ENCODE measurements at places on chromosomes 3 and 15.

GRCh38 chr15:71679793-71680353 is 130.5 kb upstream of the NR2E3 start:
- no peak for DNase-seq

DNA sequence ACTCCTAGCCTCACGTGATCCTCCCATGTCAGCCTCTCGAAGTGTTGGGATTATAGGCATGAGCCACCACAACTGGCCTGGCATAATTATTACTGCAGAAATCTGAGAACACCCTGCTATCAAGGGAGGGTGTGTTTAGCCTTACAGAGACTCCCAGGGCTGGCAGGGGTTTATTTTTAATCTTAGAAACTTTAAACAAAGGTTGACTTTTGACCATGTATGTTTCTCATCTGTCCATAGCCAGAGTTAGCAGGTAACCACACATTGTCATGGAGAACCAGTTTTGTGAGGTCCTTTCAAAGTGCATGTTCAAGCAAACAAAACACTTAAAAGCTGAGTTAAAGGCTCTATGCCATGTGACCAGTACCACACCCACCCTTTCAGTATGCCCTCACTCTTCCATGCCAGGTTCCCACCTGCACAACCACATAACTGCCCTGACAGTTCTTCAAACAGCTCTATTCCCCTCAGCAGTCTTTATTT is 11.1 kb downstream of the SIAH2 start:
- no peak for DNase-seq

- DNase-seq = no peak
These were observed 214.2 kb downstream of the IL20RB start for GRCh38 chr3:137171834-137172603.

DNA sequence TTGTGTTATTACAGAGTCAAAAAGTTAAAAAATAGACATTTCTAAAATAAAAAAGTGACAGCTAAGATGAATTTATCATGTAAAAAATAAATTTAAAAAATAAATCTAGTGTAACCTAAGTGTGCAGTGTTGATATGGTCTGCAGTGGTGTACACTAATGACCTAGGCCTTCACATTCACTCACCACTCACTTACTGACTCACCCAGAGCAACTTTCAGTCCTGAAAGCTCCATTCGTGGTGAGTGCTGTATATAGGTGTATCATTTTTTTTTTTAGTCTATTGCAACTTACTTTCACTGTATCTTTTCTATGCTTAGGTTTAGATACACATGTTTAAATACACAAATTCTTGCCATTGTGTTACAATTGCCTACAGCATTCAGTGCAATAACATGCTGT is 459.4 kb upstream of the ROBO1 start:
- no peak for DNase-seq

GRCh38 chr3:22981861-22982260 is 221.3 kb upstream of the UBE2E2 start:
- DNase-seq = no peak

- no peak for DNase-seq
These were observed 33.8 kb upstream of the IGF2BP2 start for GRCh38 chr3:185858502-185859225.

- DNase-seq = no peak
These were observed 110.9 kb upstream of the PHLDB2 start for GRCh38 chr3:111748132-111748531.

GRCh38 chr3:139302084-139302800 is 41.6 kb upstream of the MRPS22 start:
- no peak for DNase-seq

- no peak for DNase-seq
These were observed 279.2 kb upstream of the KCNH8 start for GRCh38 chr3:18868911-18869689.

DNA sequence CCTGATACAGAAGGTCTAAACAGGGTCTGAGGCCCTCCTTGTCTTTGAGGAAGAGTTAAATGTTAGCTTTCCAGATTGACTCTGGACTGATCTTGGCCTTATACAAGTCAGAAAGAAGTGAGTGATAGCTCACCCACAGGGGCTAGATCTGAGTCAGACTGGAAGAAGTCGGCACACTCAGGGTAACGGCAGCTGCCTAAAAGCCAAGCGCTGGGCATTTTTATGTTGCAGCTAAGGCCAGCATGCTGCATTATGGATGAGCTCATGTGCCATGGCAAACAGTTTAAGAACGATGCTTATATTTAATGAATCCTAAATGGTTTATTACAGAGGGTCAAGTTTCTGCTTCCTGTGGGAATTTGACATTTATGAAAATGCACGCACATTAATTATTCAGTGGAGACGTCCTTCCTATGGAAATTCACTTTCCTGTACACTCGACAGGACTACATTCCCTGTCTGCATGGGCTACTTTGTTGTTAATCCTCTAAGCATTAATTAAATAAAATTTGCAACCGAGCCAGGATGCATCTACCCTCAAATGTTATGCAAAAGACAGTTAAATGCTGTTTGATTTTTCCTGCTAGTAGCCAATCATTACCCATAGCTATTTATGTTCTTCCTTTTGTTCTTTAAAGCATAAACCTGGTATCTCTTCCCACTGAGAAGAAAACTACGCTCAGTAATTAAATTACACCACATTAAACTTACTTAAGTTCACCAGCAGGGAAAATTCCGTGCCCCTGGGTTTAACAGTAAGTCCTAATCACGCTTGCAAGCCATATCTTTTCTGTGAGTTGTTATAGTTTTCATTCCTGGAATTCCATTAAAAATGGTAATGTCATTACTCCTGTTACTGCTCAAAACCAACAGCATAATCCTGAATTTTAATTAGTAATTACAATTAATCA is 762.7 kb upstream of the CFAP20DC start:
- DNase-seq = no peak

DNA sequence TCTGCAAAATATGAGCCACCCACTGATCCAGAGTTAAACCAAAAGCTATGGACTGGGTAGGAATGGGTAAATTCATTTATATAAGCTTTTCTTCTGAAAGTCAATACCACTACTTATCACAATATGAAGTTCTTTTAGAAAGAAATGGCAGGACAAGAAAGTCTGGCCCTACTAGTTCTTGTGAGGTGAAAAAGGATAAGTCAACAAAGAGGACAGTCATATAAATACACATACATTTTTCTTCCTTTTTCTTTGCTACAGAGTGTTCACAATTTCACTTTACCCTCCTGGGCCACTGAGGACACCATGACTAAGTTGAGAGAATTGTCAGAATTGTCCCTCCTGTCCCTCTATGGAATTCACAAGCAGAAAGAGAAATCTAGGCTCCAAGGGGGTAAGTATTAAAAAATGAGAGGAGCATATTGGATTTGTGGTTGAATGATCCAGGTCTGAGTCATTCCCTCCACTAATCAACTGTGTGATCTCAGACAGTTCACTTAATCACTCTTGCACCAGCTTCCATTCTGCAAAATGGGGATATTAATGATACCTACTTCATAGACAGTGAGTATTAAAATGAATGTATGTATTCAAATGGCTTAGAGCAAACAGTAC is 27.6 kb downstream of the ACP3 start:
- DNase-seq = no peak

- DNase-seq = no peak
These were observed 268.7 kb upstream of the ARRDC4 start for GRCh38 chr15:97691799-97692198.

DNA sequence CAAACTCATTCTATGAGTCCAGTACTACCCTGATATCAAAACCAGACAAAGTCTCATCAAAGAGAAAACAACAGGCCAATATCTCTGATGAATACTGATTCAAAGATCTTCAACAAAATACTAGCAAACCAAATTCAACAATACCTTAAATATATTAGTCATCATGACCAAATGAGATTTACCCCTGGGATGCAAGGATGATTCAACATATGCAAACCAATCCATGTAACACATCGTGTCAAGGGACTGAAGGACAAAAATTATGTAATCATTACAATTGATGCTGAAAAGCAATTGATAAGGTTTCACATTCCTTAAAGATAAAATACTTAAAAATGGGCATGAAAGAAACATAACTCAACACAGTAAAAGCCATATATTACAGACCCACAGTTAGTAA is 1476.9 kb downstream of the SI start:
- DNase-seq = no peak

- no peak for DNase-seq
These were observed 96.3 kb downstream of the ADAMTS17 start for GRCh38 chr15:100245487-100245820.

GRCh38 chr15:71011503-71012155 is 103.6 kb upstream of the THSD4 start:
- no peak for DNase-seq

- peak; percentile 60 for DNase-seq
These were observed 109.1 kb upstream of the LRIG1 start for GRCh38 chr3:66609660-66610561.

DNA sequence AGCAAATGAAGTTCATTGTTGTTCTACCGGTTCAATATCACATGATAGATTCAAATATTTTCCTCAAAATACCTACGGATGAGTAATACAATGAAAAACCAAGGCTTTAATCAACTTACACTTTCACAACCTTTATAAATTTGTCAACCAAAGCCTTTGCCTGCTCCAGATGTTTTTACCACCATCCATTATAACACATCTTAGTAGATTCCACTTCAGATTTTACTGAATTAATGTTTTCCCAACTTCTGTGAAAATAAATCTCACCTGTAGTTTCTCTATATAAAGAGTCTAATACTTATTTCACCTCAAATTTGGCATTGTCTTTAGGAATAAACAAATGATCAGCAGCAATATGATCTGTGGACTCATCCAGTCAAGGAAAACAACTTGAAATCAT is 131.1 kb downstream of the ZNF280D start:
- DNase-seq = no peak

- peak; percentile 35 for DNase-seq
These were observed 679 bp downstream of the IQGAP1 start for GRCh38 chr15:90388462-90389380.

DNA sequence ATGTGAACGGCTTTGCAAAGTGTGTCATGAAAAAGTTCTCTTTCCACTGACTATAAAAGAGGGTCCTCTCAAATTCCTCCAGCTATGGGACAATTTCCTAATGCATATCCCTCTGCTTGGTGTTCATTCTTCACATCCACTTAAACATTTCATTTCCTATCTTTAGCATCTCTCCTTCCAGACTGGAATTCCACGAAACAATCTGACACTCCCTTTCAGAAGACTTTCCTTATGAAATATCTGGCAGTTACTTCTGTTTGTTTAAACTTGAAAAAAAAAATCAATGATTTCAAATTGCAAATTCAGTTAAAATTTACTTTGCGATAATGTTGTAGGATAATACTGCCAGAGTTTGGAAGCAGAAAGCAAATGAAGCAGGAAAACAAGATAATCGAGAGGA is 105.8 kb upstream of the SELENOK start:
- DNase-seq = no peak

DNA sequence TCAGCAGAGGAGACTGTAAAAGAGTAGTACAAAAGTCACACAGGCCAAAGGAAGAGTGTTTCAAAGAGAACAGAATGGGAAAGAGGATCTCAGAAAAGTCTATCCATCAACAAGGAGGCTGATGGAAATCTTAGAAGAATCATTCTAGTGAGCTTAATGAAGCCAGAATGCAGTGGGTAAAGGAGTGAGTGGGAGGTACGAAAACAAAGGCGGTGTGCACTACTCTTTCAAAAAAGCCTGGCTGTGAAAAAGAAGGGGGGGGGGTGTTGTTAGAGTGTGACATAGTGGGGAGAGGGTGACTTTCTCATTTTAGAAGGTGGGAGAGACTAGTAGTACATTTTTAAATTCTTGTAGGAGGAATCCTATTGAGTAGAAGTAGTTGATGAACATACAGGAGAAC is 11.7 kb downstream of the PAQR9 start:
- DNase-seq = no peak

DNA sequence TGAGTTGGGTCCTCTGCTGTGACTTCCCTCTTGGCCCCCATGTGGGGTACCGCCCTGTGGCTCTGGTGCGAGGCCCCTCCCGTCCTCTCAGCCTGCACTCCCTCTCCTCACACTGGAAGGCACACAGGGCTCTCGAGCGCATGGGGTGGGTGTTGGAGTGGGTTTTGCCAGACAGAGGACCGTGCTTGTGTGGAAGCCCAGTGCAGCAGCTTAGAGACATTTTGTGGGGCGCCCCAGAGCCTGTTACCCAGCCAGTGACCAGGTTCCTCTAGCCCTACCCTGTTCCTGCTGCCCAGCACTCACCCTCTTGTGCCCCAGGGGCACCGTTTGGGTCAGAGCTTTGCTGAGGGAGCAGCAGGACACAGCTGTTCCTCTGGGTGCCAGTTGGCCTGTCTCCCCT is 9.9 kb downstream of the PLXNA1 start:
- DNase-seq = no peak

DNA sequence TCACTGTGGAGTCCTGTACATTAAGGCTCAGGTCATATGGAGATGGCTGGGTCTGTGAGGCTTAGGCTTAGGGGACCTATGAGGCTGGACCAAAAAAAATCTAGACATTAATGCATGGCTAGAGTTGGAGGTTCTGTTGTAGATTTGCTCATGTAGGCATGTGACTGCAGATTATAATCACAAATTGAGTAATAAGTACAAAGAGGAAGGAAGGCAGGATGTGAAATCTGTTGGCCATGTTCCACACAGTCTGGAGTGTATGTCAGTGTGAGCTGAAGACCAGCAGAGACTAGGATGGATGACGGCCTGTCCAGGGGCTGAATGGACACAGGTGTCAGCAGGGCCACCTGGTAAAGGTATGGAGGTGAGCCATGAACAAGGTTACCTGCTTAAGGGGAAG is at the start of gene ST3GAL6:
TSS of gene ST3GAL6 (plus strand) at position 265 of the 400 bp plus-strand sequence. CDS start 5,101 bp downstream, outside the sequence.
- no peak for DNase-seq

GRCh38 chr3:4982773-4983738 is 3.8 kb downstream of the BHLHE40 start:
- no peak for DNase-seq

GRCh38 chr3:172115787-172116186 is 76.4 kb downstream of the FNDC3B start:
- no peak for DNase-seq

- DNase-seq = no peak
These were observed 16.2 kb downstream of the CEP152 start for GRCh38 chr15:48794697-48795134.

DNA sequence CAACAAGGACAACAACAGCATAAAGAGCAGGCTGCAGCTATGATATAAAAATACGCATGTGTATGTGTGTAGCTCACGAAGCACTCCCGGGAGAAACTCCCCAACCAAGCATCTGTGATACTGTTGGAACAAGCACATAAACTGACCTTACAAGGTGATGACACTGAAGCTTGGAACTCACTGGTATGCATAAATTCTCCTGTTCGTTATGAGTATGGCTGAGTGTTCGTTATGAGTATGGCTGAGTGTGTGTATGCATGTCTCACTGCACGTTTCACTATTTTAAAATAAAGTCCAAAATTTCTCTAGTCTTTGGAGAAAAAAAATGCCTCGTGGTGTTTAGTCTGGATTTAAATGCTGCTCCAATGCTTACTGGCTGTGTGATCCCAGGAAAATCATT is 256.8 kb downstream of the RORA start:
- DNase-seq = no peak

DNA sequence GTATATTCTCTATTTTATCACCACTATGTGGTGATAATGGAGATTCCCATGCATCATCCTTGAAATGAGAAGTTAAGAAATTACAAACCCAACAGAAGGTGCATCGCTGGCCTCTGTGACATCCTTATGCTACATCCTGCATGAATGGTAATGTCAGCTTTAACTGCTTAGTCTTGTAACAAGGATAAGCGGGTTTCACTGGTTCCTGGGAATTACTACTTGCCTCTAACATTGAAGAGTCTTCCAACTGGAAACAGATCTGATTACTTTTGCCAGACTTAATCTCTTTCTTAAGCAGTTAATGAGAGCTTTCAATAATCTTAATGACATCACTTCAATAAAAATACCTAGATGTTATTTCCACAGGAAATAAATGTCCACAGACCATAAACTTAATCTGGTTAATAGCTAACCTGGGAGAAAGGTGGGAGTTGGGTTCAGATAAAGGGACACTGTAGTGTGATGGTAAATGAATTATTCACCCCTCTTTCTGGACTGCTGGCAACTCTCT is 44.0 kb downstream of the FMN1 start:
- no peak for DNase-seq
